ENCODE measurements at places on chromosomes 12 and 14.

- peak; percentile 13 for DNase-seq
Observed at GRCh38 chr12:72346363-72346944, 74.3 kb downstream of the TRHDE start.

GRCh38 chr14:55192054-55192621, 753 bp upstream of the DLGAP5 start:
- DNase-seq = no peak

GRCh38 chr12:90335566-90335965, 619.4 kb downstream of the CCER1 start:
- DNase-seq = no peak

- no peak for DNase-seq
Observed at GRCh38 chr12:118763234-118763633, 218.1 kb upstream of the SRRM4 start.

- no peak for DNase-seq
Observed at GRCh38 chr12:131049002-131049401, 95.3 kb downstream of the ADGRD1 start.

- no peak for DNase-seq
Observed at GRCh38 chr12:127600211-127600610, 666.8 kb upstream of the TMEM132C start.

DNA sequence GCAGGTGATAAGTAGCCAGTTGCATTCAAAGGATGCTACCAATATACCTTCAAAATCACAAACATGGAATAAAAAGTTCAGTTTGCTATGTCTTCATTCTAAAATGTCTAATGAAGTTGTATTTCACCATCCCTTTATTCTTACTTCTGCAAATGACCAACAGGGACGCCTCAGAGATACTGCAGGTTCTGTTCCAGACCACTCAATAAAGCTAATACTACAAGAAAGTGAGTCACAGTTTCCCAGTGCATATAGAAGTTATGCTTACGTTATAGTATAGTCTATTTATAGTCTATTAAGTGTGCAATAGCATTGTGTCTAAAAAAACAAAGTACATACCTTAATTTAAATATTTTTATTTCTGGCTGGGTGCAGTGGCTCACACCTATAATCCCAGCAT, 29.3 kb upstream of the EIF5 start:
- DNase-seq = no peak

DNA sequence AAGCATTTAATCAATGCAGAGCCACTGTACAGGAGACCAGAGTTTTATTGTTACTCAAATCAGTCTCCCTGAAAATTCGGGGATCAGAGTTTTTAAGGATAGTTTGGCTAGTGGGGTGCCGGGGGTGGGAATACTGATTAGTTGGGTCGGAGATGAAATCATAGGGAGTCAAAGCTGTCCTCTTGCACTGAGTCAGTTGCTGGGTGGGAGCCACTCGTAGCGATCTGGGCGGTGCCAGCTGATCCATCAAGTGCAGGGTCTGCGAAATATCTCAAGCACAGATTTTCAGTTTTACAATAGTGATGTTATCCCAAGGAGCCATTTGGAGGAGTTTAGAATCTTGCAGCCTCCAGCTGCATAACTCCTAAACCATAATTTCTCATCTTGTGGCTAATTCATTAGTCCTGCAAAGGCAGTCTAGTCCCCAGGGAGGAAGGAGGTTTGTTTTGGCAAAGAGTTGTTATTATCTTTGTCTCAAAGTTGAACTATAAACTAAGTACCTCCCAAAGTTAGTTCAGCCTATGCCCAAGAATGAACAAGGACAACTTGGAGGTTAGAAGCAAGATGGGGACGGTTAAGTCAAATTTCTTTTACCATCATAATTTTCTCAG, 169.4 kb upstream of the PLEKHG7 start:
- no peak for DNase-seq

GRCh38 chr12:49646871-49647654, 23.7 kb downstream of the PRPF40B start:
- DNase-seq = no peak

GRCh38 chr12:123898673-123899072, 74.0 kb downstream of the CCDC92 start:
- no peak for DNase-seq

- no peak for DNase-seq
Observed at GRCh38 chr14:95264271-95264973, 55.3 kb downstream of the CLMN start.

DNA sequence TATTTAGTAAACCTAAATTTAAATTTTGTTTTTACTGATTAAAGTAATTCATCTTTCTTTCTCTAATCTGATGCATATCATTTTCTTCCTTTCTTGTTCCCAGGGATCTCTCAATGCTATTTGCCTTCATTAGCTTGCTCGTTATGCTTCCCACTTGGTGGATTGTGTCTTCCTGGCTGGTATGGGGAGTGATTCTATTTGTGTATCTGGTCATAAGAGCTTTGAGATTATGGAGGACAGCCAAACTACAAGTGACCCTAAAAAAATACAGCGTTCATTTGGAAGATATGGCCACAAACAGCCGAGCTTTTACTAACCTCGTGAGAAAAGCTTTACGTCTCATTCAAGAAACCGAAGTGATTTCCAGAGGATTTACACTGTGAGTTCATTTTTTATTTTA, 48.6 kb downstream of the VEZT start:
- DNase-seq = no peak

- DNase-seq = no peak
Observed at GRCh38 chr12:91994208-91994797, 151.3 kb downstream of the BTG1 start.

- no peak for DNase-seq
Observed at GRCh38 chr12:51369581-51369980, 21.6 kb downstream of the GALNT6 start.

DNA sequence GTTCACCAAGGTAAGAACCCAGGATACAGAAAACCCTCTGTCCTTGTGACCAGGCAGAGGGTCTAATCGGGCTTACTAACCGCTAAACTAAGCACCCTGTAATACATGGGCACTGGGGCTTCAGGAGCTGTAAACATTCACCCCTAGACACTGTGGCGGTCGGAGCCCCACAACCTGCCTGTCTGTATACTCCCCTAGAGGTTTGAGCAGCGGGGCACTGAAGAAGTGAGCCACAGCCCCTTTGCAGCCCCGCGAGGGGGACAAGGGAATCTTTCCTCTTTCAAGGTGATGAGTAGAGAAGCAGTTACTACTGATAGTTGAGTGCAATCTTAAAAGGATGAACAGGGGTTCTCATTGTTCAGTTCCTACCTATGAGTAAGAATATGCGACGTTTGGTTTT, 397.2 kb downstream of the AEBP2 start:
- DNase-seq = no peak

GRCh38 chr12:124443931-124444712, 123.3 kb downstream of the NCOR2 start:
- DNase-seq = no peak

GRCh38 chr12:24989216-24989615, 40.3 kb upstream of the BCAT1 start:
- DNase-seq = no peak

DNA sequence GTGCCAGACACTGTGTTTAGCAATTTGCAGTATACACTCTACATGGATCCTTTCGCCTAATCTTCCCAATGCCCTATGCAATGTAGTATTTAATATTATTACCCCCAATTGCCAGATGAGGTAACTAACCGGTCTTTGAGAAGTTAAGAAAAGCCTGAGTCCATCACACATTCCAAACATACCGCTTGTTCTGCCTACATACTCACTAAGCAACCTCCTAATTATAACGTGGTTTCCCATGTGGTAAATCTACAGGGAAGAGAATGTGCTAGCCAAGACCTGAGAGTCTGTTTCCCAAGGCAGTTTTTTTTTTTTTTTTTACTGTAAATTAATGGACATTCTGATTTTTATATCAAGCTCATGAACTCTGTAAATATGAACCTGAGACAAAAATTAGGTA, 37.2 kb downstream of the ATP2B1 start:
- no peak for DNase-seq

- DNase-seq = no peak
Observed at GRCh38 chr12:104285740-104286515, 17.6 kb upstream of the EID3 start.

DNA sequence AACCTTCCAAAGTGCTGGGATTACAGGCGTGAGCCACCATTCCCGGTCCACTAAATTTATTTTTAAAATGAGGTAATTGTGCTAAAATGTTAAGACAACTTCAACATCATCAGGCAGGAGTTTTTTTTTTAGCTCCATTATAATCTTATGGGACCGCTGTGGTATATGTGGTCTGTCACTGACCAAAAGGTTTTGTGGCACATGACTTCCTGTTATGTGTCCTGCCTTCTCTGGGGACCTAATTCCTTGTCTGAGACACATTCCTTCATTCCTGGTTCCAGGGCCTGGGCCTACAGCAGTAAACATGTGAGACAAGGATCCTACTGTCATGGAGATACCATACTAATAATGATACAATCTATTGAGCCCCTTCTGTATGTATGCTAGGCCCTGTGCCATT, 4.9 kb downstream of the TEX52 start:
- no peak for DNase-seq

DNA sequence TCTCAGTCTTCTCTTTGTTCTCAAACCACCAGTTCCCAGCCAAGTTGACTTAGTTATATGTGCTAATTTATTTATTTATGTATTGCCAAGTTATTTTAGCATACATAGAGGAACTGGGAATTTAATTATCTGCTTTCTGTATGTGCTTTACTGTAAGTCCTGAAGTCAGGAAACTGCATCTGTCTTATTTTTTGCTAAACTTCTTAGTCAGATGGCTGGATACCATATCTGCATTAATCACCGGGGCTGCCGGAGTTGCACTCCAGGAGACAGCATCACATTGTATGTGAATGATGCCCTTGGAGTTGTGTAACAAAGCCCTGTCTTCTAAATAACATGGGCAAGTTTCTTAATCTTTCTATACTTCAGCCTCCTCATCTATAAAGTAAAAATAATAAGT, 96.2 kb downstream of the MON2 start:
- no peak for DNase-seq

DNA sequence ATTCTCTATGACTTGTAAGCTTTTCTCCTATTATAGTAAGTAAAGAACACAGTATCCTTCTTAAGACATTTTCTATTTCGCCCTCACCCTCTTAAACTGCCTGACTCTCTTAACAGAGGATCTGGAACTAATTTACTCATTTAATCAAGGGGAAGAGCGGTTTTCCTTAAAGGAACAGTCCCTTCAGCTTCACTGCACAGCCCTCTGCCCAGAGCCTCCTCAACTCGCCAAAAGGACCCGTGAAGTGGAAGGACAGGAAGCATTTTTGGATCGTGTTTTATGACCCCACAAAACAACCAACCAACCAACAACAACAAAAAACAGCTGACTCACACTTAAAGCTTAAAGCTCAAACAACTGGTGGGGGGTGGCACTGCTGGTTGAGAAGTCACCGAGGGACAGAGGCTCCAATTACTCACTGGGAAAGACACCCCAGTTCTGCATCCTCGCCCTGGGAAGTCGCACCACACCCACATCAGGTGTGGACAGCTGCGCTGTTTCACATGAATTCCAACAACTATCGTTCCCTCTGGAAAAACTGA, 35.7 kb downstream of the NID2 start:
- DNase-seq = no peak

DNA sequence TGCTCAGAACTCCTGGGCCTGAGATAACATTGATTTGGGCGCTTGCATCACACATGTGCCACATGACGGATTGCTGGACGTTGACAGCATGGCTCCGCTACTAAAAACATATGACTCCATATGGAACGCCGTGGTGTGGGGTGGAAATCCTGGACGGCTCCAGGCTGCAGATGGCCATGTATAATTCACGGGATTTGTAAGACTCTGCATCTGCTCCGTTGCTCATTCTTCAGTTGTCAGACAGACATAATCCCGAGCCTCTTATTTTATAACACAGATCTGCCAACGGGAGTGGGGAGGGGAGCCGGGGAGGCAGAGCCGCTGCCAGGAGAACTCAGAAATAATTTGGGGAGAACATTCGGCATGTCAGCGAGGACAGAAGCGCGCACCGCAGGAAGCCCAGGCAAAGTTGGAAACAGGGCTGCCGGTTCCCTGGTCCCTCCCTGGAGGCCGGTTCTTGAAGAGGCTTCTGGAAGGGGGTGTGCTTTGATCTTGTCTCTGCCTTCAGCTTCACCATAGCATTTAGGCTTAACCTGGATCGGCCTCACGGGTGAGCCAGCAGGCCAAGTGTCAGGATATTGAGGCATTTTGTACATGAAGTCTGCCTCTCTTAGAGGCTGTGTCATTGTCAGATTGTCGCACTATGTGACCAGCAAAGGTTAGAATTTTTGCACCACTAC, 45.8 kb upstream of the MYL2 start:
- DNase-seq = no peak

GRCh38 chr14:36373982-36374673, 53.7 kb upstream of the MBIP start:
- peak; percentile 30 for DNase-seq

DNA sequence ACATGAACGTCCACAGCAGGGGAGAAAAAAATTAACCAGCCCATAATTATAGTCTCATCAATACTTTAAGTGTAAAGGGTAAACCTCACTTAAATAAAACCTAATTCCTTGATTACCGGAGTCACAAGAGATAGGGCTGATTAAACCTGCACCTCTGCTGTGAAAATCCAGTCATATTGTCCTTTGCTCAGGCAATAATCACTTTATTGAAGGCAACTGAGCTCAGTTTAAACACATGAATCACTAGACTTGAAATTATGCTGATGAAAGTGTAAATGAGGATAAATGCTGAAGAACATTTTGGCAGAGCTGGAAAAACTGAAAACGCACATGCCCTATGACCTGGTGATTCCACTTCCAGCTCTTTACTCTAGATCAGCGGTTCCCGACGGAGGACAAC, 6.7 kb upstream of the HRK start:
- no peak for DNase-seq

DNA sequence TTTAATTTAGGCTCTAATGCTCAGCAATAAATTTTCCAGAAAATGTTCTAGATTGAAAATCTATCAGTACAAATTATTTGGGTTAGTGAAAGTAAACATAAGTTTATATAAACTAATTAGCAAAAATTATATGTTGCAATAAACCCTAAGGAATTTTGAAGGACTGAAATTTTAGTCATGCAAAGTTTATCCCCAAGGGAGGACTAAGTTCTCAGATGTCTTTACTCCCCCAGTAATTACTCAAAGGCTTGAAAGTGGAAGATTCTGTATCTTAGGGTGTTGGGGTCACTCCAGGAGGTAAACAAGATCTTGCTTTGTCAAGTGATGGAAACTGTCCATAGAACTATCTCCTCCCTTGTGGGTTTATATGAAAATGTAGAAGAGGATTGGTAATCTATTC, 183.7 kb downstream of the AKAP6 start:
- no peak for DNase-seq
